ENCODE measurements at places on chromosomes 4 and X. TPM values are rescaled to one million over a fixed set of nuclear protein-coding genes. Genes with fewer than 3 reads are reported as not detected.
A peak's percentile ranks its signal among the peaks of the same experiment; 100 is the strongest.

PALLD gene
- 310 TPM for total RNA-seq

DNA sequence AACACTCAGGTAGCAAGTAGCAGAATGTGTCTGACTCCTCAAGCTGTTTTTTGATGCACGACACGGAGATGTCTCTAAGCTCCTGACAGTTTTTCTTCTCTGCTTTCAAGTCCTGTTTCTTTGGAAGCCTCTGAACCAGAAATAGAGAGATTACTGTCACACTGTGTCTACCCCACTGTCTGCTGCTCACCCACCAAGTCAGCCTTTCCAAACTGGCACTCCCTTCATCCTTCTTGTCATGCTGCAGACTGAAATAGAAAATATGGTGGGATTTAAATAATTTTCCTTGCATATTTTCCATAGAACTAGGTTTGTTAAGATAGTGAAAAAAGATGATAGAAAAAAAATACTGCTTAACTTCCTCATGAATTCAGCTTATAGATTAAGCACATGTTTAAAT, 102.5 kb upstream of the SPANXN4 start:
- no peak for DNase-seq

DNA sequence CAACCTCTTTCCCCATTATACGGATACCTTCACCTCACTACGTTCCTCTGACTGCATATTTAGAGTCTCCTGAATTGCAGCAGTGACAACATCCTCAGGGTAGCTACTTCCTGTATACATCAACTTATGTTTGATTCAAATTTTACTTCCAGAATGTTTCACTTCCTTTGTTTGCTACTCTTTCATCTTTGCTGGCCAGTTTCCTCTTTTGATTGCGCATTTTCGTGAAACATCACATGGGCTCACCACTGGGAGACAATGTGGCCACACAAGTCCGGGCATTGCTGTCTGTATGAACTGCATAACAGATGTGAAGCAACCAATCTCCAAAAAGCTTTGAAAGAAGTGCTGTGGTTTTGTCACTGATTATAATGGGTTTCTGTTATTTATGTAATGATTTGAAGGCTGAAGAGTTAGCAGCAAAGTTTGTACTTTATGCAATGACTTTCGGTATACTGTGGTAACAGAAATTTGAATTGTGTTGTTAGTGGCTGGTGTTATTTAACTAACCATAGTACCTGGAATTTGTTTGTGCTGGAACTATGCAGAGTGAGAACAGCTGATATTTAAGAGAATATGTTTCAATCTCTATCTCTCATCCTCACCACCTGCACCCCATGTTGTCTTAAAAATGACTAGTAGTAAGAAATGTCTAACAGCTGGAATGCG, 7.4 kb downstream of the SNCA start:
- no peak for DNase-seq

S100P gene
- total RNA-seq = not detected

PIR gene
- total RNA-seq = 7.3 TPM

RIPPLY1 gene
- total RNA-seq = not detected

WDFY3 gene
- 46.3 TPM for total RNA-seq

SMR3A gene
- total RNA-seq = not detected

ADGRG2 gene
- not detected for total RNA-seq

GRCh38 chrX:17705211-17705610, 32.1 kb upstream of the SCML1 start:
- DNase-seq = no peak

OTC gene
- not detected for total RNA-seq

OTUD6A gene
- not detected for total RNA-seq

DNA sequence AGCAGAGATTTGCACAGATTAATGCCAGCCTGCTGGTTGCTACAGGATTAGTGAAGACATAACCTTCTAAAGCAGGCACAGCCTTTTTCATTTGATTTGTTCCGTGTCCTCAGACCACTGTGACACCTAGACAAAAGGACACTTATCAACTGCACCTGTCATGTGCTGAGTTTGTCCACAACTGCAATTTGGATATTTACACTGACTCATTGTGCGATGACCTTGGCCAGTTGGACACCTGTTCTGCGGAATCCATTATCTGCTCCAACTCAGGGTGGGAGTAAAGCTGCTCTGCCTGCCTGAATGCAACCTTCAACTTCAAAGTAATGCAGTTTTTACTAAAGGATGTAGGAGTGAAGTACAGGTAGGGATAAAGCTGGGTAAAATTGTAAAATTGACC, 4.1 kb upstream of the NR0B1 start:
- peak; percentile 77 for DNase-seq

Measured in myocyte (in vitro differentiated cells).